Right cardiac atrium (tissue), 5 donors: ENCODE measurements at places on chromosomes 1 and 21. TPM values are rescaled to one million over a fixed set of nuclear protein-coding genes. Genes with fewer than 3 reads are reported as not detected.
A peak's percentile ranks its signal among the peaks of the same experiment; 100 is the strongest.

ASTN1 gene
- total RNA-seq, result 0.17 TPM

S100B gene
- total RNA-seq, result 7.1 TPM

ARTN gene
- total RNA-seq, result 0.54 TPM

FCN3 gene
- 13.1 TPM for total RNA-seq

CCDC185 gene
- total RNA-seq, result not detected

LYPD8 gene
- total RNA-seq, result not detected

TMOD4 gene
- not detected for total RNA-seq

CHIA gene
- not detected for total RNA-seq

SPOCD1 gene
- 0.17 TPM for total RNA-seq

PLEKHA6 gene
- 46.5 TPM for total RNA-seq

XKR8 gene
- total RNA-seq, result 5.9 TPM

SH2D1B gene
- total RNA-seq, result 0.35 TPM

MMEL1 gene
- total RNA-seq, result 0.72 TPM

S100A7A gene
- total RNA-seq, result not detected

GRCh38 chr1:201582705-201583442 is 43.9 kb downstream of the NAV1 start:
- no peak for DNase-seq

DNA sequence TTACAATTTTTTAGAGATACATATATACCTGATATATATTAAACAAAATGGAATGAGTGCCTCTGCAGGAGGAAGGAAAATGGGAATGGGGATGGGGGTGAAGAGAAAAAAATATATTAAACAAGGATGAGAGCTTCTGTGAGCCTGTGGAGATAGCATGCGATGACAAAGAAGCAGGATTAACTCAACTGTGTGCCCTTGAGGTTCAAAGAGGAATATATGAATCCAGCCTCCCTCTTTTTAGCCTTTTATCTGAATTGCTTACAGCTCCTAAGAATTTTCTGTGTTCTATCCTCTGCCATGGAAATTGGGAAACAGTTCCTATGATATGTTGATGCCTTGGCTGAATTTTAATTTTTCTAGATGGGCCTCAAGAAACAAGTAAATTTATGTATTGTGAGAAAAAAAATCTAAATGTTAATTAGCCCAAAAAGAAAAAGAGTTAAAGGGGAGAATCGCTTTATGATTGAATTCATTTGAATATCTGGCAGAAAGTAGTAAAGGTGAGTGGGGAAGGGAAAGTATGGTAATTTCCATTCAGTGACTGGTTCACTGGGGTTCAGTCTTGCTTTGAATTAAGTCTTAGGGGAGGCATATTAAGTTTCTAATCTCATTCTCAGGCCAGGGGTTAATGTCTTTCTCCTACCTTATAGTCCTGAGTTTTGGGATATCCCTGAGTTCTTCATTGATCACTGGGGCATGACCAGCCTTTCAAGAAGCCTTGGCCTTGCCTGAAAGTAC is 106.3 kb upstream of the HMCN1 start:
- DNase-seq, result no peak

- DNase-seq, result no peak
Observed at GRCh38 chr1:36624466-36624865, 141.8 kb upstream of the CSF3R start.

DNA sequence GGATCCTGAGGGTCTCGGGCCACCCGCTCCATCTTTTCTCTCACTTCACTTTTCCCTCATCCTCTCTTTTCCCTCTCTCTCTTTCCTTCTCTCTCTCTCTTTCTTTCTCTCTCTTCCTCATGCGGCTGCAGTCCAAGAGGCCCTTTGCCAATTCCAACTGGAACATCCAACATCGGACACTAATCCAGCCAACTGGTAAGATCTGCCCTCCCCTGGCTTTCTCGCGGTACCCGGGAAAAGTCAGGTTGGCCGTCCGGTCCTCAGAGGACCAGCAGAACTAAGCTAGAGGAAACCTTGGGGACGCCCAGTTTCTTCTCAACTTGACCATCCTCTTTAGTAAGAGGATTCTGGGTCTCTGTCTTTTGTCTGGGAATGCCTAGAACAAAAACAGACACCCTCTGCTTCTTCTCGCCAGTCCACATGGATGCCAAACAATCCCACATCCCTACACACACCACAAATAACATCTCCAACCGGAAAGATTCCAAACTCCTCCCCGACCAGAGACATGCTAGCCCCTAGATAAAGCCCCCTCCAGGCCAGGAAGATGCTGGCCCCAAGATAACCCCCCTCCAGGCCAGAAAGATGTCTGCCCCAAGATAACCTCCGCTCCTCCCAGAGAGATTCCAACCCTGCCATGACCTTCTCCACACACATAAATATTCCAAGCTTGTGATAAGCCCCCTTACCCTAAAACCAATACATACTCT is 3.2 kb upstream of the SETD4 start:
- DNase-seq, result no peak

DNA sequence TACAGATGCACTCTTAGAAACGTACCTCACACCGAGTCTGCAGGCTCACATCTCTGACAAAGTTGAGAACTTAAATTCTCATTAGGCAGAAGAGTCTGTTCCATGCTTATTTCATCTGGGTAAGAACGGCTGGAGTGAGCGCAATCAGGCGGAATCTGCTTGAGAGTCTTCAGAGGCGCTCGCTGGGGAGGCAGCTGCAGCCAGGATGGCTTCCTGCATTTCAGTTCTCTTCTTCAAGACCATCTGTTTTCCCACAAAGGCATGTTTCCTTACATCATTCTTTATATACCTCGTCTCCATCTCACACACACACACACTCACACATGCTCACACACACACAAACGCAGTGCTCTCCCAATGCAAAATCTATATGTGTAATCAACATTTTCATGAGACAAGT is 497.1 kb downstream of the AJAP1 start:
- DNase-seq, result no peak

DNA sequence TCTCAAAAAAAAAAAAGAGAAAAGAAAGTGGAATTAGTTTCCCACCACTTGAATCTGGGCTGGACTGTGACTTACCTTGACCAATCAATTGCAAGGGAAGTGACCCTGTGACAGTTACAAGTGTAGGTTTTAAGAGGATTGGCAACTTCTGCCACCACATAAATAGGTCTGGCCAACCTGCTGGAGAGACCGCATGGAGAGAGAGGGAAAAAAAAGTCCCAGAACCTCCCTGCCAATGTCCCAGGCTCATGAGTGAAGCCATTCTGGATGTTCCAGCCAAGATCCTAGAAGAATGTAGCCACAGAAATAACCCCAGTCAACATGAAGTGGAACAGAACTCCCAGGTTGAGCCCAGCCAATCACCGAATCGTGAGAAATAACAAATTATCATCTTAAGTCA is 11.8 kb upstream of the ZMYM6 start:
- DNase-seq, result no peak

DNA sequence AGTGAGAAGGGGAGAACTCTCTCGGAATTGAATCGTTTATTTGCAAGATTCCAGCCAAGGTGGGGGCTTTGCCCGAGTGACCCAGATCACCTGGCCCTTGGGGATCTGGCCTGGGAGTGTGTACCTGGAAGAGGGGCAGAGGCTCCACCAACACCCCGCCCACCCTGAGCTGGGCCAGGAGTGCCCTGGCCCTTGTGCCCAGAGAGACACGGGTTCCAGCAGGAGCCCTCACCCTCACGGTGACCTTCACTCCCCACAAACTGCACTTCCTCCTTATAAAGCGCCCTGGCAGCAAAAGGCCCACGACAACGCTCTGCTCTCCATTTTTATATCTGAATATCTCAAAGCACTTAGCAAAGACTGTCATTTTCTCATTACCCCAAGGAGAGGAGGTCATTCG is 16.6 kb downstream of the CASZ1 start:
- DNase-seq, result no peak

GRCh38 chr1:184889166-184889565 is 85.1 kb downstream of the NIBAN1 start:
- DNase-seq, result no peak

DNA sequence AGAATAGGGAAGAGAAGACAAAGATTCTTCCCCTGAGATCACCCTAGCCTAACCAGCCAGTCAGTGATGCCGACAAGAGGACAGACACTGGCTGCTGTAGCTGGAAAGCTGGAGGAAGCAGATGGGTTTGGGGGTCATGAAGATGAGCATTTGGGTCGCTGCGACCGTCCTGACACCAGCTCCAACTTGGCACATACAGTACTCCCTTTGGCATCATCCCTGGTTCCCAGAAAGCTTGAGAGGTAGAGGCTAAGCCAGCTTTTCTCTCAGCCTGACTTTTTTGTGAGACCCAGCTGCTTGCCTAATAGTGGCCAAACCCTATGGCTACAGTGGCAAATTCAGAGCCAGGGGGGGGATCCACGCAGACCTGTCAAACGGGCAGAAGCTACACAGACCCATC is 43.0 kb upstream of the IKBKE start:
- no peak for DNase-seq

- DNase-seq, result peak; percentile 82
Observed at GRCh38 chr1:207908107-207908734, 2.7 kb downstream of the CD34 start.

GRCh38 chr1:225847610-225848009 is 34.6 kb downstream of the TMEM63A start:
- DNase-seq, result peak; percentile 40

DNA sequence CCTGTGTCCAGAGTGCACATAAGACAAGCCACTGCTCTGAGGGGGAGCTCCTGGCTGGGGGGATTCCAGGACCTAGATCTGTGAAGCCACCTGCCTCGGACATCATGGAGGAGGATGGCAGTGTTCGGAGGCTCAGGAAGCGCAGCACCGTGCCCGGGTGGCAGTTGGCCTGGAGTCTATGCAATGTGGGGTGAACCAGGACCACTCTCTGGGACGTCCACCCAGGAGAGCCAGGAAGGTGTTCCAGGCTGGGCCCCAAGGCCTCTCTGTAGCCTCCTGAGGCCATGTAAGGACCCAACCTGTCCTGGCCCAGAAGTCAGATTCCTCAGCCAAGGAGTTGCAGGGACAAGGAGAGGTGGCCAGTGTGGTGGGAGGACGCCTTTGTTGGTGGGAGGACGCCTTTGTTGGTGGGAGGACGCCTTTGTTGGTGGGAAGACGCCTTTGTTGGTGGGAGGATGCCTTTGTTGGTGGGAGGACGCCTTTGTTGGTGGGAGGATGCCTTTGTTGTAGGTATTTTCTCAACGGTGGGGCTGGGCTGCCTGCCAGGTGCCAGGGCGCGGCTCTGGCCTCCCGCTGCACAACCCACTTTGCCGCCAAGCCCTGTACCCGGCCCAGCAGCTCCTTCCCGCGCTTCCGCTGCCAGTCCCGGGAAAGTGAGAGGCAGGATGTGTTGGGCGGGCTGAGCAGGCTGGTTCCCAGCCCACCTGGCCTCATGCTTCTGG is 30.6 kb upstream of the BMP8B start:
- DNase-seq, result no peak

DNA sequence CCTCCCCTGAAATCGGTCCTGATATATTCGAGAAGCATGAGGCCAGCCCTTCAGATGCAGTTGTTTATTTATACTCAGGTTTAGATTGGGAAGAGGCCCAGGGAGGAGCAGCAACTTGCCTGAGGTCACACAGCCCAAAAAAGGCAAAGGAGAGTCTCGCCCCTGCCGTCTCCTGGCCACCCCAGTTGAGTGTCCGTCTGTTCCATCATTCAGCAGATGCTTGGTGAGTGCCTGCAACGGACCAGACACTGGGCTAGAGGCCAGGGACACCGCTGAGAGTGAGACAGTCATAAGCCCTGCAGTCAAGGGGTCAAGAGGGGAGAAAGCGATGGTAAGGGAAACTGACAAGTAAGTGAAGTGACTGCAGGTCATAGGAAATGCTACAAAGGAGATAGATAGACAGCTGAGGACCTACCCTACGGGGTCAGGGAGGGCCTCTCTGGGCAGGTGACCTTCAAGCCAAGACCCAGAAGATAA is 15.4 kb upstream of the SELENON start:
- DNase-seq, result peak; percentile 86

GRCh38 chr1:212677136-212677535 is 22.5 kb downstream of the BATF3 start:
- DNase-seq, result no peak

DNA sequence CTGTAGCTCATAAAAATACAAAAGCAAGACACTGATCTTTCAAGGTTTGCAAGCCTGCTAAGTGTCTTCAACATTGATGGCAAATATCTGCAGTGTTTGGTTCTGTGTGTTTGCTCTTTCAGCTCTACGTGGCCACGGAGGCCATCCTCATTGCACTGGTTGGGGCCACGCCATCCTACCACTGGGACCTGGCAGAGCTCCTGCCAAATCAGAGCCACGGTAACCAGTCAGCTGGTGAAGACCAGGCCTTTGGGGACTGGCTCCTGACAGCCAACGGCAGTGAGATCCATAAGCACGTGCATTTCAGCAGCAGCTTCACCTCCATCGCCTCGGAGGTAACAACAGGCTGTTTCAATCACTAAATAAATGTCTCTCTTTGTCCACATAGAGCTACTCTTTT is 15.6 kb downstream of the SLC22A15 start:
- DNase-seq, result no peak

- no peak for DNase-seq
Observed at GRCh38 chr1:228362884-228363450, 43.7 kb downstream of the TRIM11 start.

DNA sequence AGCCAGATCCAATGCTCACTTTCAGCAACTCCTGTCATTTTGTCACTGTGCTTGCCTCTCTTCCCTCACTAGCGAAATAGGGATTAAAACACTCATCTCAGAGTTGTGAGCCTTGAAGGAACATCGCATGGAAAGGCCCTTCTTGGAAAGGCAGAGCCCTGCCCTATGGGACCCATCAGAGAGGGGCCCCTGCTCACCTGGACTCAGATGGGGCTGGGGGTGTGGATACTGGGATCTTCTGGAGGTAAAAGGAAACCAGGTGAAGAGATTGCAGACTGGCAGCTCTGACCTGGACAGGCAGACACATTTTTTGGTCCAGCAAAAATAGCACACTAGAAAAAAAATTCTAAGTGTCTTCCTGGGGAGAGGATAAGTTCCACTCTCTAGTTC is 54.2 kb upstream of the EPS8L3 start:
- no peak for DNase-seq

- no peak for DNase-seq
Observed at GRCh38 chr21:21547368-21547953, 549.3 kb downstream of the NCAM2 start.

DNA sequence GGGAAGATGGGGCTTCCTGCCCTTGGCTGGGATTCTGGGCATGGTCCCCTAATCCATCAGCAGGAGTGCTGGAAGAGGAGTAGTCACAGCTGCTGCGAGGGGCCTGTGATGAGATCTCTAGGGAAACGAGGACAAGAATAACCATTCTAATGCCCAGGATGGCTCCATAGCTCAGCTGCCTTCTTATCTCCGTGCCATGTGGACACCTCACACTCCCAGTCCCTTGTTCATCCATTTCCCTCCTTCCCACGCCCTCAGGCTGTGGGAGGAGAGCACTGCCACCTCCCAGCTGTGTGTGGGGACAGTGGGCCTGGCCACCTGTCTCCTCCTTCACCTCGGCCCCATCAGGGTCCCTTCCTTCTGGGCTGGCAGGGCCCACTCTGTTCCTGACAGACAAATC is 16.1 kb upstream of the ETV3 start:
- DNase-seq, result no peak

DNA sequence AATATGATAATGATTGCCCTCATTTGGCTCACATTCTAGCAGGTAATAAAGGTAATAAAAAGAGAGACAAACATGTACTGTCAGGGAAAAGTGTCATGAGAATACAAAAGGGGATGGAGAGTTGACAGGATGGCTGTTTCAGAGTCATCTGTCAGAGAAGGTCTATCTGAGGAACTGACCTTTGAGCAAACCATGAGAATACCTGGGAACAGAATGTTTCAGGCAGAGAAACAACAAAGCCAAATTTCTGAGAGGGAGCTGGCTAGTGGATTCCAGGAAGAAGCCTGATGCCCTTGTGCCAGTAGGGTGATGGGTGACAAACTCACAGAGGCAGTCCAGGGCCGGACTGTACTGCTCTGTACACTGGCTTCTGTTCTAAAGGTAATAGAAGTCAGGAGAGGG is 107.2 kb downstream of the C1orf21 start:
- DNase-seq, result no peak

- no peak for DNase-seq
Observed at GRCh38 chr1:111127923-111128643, 11.8 kb downstream of the DRAM2 start.
